ENCODE measurements at places on chromosomes 2 and 18.
A peak's percentile ranks its signal among the peaks of the same experiment; 100 is the strongest.

DNA sequence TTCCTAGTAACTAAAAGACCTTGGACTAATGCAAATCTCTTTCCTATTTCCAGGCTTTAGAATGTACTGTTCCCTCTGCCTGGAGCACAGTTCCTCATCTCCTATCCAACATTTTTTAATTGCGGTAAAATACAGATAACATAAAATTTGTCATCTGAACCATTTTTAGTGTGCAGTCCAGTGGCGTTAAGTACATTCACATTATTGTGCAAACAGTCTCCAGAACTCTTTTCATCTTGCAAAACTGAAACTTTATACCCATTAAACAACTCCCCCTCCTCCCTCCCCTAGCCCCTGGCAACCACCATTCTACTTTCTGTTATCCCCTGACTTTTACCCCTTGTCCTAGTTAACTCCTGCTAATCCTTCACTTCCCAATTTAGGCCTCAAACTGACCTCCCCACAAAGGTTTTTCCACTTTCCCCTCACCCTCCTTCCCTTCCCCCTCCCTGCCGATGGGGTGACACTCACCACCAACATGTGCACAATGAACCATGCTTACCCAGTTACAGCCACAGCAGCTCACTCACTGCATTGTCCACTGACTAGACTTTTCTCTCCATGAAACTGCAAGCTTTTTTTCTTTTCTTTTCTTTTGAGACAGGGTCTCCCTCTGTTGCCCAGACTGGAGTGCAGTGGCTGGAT lies 54.8 kb downstream of the KIAA2012 start:
- no peak for DNase-seq

- DNase-seq = no peak
Measured at GRCh38 chr2:86225581-86225980, 26.3 kb downstream of the MRPL35 start.

- no peak for DNase-seq
Measured at GRCh38 chr2:74424139-74424992, 2.8 kb downstream of the WDR54 start.

GRCh38 chr2:9971105-9971818 lies 19.8 kb downstream of the GRHL1 start:
- no peak for DNase-seq

GRCh38 chr2:86821306-86821705 lies 30.6 kb upstream of the CD8A start:
- DNase-seq = no peak

- DNase-seq = no peak
Measured at GRCh38 chr18:76471593-76471992, 23.4 kb downstream of the ZNF516 start.

- no peak for DNase-seq
Measured at GRCh38 chr2:229666811-229667210, 47.5 kb downstream of the DNER start.

- no peak for DNase-seq
Measured at GRCh38 chr2:169360984-169361705, 1.2 kb downstream of the LRP2 start.

GRCh38 chr2:215750763-215751162 lies 262.6 kb downstream of the MREG start:
- no peak for DNase-seq

DNA sequence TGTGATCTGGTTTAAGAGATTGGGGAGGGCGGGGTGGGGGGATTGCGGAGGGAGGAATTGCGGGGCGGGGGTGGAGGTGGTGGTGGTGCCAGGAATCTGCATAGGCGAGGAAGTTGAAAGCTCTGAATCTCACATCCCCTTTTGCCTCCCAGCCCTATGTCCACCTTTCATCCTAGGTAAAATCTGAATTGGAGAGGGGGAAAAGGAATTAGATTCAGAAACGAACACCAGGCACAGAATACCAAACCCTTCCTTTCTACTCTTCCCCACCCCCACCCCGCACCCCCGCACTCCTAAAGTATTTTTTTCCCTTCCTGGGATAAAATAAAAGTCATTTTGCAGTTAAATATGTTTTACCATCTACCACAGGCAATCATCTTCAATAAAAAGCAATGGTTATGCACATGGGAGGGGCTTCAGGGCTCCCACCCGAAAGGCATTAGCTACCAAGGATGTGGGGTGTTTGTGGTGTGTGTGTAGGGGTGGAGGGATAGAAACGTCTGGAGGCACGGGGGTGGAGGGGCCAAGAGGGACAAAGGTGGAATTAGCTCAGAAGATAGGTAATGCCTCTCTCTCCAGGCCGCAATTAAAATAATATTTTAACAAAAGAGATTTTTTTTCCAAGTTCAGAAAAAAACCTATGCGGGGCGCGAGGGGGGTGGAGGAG lies 1.8 kb downstream of the IGFBP5 start:
- no peak for DNase-seq

- DNase-seq = no peak
Measured at GRCh38 chr2:223923976-223924375, 21.2 kb downstream of the WDFY1 start.

DNA sequence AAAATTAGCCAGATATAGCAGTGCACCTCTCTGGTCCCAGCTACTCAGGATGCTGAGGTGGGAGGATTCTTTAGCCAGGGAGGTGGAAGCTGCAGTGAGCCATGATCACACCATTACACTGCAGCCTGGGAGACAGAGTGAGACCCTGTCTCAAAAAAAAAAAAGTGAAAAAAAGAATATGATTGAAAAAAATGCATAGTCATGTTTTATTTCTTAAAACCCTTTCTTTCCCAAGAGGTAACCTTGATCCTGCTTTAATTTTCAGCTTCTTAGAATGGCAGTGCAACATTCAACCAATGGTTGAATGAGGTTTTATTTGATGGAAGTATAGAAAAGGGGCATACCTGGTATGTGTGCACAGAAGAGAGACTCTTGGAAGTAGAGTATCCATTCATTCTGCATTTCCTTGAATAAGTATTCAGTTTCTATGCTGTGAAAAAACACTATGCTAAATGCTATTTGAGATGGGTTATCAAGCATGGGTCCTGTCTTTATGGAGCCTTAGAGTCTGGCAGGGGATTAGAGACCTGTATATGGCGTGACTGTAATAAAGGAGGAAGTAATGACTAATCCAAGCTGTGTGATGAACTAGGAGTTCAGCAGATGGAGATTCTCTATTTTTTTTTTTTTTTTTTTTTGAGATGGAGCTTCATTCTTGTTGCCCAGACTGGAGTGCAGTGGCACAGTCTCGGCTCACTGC lies 146.3 kb downstream of the WDSUB1 start:
- peak; percentile 76 for DNase-seq

- no peak for DNase-seq
Measured at GRCh38 chr2:239195318-239195871, 205.4 kb downstream of the HDAC4 start.

- no peak for DNase-seq
Measured at GRCh38 chr2:168749297-168749696, 53.1 kb upstream of the NOSTRIN start.

DNA sequence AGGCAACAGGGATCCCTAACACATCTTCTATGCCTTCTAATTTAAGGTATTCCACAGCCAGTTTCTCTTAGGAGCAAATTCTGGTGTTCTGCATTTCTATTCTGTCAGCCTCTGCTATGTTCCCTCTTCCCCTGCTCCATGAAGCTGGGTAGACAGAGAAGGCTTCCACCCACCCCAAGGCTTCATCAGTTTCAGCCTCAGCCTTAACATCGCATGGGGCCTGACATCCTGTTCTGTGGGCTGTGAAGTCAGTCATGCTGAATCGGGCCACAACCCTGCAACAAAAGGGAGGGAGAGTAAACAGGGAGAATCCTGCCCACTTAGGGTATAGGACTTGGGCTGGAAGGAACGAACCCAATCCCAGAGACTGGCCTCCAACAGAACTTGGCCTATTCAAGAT lies 70.6 kb upstream of the PPM1B start:
- DNase-seq = no peak

DNA sequence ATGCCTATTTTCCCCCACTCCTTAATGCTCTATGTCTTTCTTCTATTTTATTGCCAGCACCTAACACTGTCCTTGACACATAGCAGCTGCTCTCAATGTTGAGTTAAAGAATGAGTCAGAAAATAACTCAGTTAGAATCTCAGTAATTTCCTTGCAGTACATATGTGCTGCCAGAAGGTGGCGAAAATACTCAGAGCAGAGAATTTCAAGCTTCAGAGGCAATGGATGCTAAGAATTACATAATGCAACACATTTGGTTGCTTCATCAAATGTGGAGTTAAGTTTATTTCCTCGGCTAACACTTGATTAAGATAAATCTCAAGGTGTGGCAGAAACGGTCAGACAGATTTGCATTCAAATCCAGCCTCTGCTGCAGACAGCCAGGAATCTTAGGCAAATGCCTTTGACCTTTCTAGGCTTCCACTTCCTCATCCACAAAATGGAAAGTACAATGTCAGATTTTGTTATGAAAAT lies 105.6 kb downstream of the VSNL1 start:
- peak; percentile 81 for DNase-seq

GRCh38 chr2:47232738-47233415 lies 77.8 kb upstream of the STPG4 start:
- no peak for DNase-seq

- no peak for DNase-seq
Measured at GRCh38 chr18:79405019-79405780, 9.5 kb downstream of the NFATC1 start.

GRCh38 chr2:189466656-189467055 lies 25.4 kb downstream of the WDR75 start:
- DNase-seq = no peak

DNA sequence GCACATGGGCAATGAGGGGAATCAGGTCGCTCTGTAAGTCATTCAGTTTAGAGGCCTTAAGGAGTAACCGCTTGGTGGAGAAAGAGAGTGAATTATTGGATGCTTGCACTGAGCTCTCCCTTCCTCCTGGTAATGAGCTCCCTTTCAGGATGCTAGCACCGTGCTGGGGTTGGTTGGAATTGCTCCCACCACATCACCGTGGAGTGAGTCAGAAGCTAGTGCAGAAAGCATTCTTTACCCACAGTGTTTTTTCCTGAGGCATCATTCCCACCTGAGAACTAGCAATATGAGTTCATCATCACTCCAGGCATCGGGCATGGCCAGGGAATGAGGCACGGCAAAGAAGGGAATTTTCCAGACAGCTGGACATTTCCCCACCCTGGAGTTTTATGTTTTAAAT lies 57.6 kb downstream of the ITGB6 start:
- DNase-seq = no peak

DNA sequence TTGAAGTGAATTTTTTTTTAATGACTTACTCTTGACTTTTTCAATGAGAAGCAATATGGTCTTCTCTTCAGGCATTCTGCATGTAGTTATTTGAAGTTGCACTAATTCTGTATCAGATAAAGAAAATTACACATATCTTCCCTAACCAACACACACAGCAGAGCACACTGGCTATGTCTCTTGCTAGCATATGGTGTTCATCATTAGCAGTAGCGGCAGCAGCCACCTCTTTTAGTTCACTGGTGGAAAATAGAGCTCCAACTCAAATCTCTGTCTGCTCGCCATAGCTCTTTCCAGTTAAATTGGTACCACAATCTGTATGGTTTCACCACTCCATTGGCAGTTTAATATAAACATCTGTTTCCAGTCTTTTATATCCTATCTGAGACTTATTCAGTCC lies 278.1 kb upstream of the ZEB2 start:
- no peak for DNase-seq

DNA sequence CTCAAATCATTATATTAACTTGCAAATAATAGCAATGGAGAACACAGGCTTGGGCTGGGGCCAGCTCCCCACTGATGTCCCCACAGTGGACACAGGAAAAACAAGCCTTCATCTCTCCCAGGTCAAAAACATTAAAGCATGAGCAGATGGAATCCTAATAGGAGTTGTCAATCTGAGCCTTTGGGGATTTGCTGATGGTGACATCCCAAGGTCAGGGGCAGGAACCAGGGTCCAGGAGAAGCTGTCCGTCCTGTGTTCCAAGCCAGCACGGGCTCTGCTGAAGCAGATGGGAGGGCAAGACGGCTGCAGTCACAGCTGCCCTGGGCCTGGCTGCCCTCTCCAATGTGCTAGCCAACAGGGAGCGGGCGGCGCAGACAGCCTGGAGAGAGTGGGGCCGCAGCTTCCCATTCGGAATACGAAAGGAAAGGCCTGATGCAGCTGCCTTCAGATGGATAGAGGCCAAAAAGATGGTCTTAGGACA lies 135.5 kb downstream of the NDUFA10 start:
- no peak for DNase-seq

DNA sequence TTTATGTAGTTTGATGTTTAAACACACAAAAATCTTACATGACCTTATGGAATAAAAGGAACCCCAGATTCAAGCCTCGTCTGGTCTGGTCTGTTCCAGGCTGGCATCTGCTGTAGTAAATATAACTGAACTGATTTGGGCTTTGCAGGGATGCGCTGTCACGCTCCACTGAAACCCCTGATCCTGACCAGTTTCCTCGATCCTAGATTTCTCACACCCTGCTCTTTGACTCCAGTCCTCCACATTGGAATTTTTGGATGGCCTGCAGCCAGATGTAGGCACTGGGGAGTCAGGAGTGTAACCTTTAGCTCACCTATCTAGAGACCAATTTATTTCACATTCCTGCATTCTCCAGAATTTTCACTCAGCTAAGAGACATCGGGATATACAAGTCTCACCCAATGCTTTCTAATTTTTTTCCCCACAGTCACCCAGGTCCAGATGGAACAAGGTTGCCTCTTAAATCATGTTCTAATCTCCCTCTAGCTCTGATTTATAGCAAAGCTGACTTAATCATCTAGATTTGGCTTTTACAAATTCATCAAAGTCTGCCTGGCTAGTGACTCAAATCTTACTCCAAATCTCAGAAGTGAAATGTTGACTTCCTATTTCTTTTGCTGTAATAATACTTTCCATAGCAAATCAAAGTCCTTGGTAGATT lies 219.6 kb downstream of the CD226 start:
- DNase-seq = no peak

GRCh38 chr2:22326250-22326649 lies 1058.7 kb upstream of the KLHL29 start:
- no peak for DNase-seq

DNA sequence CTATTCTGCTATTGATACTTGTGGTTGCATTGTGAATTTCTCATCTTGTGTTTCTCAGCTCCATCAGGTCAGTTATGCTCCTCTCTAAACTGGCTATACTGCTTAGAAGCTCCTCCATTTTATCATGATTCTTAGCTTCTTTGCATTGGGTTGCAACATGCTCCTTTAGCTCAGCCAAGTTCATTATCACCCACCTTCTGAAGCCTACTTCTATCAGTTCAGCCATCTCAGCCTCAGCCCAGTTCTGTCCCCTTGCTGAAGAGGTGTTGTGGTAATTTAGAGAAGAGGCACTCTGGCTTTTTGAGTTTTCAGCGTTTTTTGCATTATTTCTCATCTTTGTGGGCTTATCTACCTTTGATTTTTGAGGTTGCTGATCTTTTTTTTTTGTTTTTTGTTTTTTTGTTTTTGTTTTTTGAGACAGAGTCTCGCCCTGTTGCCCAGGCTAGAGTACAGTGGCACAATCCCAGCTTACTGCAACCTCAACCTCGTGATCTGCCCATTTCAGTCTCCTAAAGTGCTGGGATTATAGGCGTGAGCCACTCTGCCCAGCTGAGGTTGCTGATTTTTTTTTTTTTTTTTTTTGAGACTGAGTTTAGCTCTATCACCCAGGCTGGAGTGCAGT lies 36.0 kb downstream of the ANKRD12 start:
- DNase-seq = no peak

- no peak for DNase-seq
Measured at GRCh38 chr2:219292616-219293015, 13.4 kb downstream of the DNAJB2 start.
